Fibroblast of the aortic adventitia (primary cell): ENCODE measurements at places on chromosomes 2 and 18. TPM values are rescaled to one million over a fixed set of nuclear protein-coding genes. Genes with fewer than 3 reads are reported as not detected.

DNA sequence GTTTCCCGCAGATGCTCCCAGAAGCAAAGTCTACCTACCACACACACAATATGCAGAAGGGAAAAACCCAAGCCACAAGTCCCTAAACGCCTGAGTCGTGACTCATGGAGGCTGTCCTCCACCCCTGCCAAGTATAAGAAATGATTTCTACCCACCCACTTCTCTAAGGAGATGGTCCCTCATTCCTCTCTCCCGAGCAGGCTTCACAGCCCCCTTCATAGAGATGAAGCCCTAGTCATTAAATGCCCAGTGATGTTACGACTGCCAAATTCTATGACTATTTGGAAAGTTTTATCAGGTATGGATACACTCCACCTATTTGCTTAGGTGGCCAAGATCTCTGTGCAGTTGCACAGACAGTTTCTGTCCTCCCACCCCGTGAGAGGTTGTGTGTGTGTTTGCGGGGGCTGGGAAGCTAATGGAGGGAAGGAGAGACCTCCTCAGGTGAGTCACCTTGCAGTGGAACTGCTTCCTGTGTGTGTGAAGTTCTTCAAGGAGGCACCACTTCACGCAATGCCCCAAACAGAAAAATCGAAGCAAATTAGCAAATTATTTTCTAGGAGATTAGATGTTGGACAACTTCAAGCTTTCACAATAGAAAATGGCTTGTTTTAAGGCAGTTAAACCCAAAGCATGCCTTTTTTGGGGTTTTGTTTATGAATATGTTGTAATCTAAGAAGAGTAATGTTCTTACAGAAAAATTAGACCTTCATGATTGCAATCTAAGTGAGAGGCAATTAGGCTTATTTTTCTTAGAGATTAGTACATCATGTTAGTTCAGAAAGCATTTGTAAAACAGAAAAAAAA lies 175.2 kb downstream of the TGIF1 start:
- DNase-seq: peak; percentile 98

DNA sequence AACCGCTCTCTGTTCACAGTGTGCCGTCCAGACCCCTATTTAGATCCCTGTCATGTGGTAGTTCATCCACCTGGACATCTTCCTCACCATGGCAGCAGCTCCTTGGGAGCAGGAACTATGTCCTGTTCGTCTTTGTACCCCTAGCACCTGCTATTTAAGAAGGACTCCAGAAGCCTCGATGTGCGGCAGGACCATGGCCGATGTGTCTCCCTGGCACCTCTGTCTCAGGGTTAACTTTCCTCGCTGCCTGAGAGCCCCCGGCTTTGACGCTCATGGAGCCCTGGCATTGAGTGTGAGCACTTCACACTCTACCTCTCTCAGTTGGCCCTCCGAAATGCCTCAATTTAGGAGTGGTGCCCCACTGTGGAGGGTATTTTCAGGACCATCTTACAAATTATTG lies 152.0 kb downstream of the FAM210A start:
- no peak for DNase-seq

- peak; percentile 88 for DNase-seq
Measured at GRCh38 chr18:56890632-56891031, 239.5 kb downstream of the WDR7 start.

GRCh38 chr2:96325041-96325883 lies at the start of gene ITPRIPL1:
Gene ITPRIPL1 (plus strand): TSS chr2:96325317. CDS start chr2:96325840, 523 bp downstream.
- DNase-seq: no peak

DNA sequence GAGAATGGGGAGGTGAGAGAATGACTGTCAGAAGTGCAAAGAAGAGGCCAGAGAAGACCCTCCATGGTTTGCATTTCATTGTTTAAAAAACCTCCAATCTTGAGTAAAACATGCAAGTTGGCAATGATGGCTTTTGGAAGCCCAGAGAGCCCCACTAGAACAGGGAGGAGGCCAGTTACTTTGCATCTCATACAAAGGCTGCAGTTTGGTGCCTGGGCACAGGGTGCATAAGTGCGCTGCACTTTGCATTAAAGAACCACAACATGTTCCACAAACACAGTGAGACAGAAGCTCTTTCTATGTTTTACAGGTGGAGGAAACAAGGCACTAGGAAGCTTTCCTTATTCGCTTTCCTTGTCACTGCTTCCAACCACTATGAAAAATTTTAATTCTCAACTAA lies 25.4 kb downstream of the PSTPIP2 start:
- DNase-seq: no peak

GRCh38 chr2:30702694-30703093 lies 104.6 kb downstream of the CAPN13 start:
- no peak for DNase-seq

The TEKT4 gene
- not detected in 2 replicates for total RNA-seq

The DCDC2C gene
- not detected in 2 replicates for total RNA-seq

The REG1B gene
- not detected in 2 replicates for total RNA-seq

The SERPINB3 gene
- not detected in 2 replicates for total RNA-seq
